ENCODE measurements at places on chromosomes 3 and 15.
A peak's percentile ranks its signal among the peaks of the same experiment; 100 is the strongest.

- no peak for DNase-seq
Observed at GRCh38 chr3:12985148-12985547, 88.1 kb downstream of the IQSEC1 start.

GRCh38 chr3:48896936-48897335, 1.7 kb downstream of the SLC25A20 start:
- DNase-seq, result no peak

DNA sequence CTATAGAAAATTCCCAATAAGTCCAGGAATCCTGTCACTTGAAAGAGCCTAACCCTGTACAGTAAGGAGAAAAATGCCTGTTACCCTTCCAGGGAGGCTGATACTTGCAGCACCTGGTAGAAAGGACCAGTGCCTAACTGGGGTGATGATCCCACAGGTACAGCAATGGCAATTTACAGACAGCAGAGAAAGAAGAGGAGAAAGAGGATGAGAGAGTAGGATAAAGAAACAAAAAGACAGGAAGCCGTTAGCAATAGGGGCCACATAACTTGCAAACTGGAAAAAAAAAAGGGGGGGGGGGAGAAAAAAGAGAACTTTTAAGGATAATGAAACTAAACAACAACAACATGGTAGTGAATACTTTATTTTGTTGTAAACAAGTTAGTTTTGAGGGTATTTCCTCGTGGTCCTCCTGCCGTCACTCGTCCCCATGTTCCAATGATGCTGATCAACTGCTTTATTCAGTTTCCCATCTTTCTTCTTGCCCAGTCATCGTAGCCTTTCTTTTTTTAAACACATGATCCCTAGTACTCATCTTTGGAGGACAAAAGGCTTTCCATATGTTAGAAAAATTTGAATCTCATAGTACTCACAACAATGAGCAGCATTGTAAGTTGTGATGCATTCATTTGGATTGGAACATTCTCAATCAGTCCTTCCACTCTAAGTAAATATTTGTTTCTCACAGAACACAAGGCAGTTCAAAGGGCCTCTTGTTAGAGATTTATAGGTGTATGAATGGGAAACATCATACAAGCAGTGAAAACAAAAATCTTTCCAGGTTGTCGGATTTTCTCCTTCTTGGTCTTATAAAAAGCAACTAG, 8.6 kb downstream of the TM4SF1 start:
- no peak for DNase-seq

GRCh38 chr3:55013145-55013925, 85.5 kb upstream of the LRTM1 start:
- no peak for DNase-seq

DNA sequence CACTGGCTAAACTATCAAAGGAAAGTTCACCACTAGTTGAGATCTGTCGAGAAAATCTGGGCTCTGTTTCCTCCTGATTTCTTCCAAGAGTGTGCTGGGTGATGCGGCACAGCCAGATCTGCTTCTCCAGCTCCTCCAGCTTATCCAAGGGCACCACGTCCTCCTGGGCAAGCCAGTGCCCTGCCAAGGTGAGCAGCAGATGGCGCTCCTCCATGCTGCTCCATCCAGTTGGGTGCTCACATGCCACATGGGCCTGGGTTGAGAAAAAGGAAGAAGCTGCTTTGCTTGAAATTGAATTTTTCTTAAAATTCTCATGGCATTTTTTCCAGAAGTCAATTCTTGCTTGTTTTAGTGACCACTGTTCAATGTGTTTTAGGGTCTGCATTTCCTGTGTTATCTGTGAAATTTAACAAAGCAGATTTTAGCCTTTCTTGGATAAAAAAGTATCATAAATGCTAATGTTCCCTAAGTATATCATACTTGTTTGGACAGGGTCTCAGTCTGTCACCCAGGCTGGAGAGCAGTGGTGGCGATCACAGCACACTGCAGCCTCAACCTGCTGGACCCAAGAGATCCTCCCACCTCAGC, 47.3 kb downstream of the EIF3J start:
- no peak for DNase-seq

GRCh38 chr3:195899701-195900435, 8.5 kb downstream of the TNK2 start:
- no peak for DNase-seq

DNA sequence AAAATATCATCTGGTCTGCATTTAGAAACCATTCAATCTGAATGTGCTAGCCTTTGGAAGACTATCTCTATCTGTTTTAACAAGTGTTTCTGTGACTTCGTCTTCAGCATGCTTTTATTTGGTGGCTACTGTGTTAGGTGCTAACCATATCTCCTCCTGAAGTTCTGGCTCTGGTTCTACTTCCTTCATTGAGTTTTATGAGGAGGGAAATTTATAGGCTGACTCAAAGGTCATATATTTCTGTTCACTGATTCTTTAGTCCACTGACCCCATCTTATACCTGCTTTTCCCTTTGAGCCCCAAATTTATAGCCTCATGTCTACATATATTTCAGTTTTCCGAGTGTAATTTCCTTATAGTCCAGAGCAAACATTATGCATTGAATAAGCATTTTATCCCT, 295.0 kb upstream of the RASGRP1 start:
- no peak for DNase-seq

GRCh38 chr15:88476635-88477060, 9.1 kb downstream of the MRPS11 start:
- DNase-seq, result peak; percentile 58

- DNase-seq, result no peak
Observed at GRCh38 chr3:167467848-167468611, 5.8 kb downstream of the SERPINI2 start.

DNA sequence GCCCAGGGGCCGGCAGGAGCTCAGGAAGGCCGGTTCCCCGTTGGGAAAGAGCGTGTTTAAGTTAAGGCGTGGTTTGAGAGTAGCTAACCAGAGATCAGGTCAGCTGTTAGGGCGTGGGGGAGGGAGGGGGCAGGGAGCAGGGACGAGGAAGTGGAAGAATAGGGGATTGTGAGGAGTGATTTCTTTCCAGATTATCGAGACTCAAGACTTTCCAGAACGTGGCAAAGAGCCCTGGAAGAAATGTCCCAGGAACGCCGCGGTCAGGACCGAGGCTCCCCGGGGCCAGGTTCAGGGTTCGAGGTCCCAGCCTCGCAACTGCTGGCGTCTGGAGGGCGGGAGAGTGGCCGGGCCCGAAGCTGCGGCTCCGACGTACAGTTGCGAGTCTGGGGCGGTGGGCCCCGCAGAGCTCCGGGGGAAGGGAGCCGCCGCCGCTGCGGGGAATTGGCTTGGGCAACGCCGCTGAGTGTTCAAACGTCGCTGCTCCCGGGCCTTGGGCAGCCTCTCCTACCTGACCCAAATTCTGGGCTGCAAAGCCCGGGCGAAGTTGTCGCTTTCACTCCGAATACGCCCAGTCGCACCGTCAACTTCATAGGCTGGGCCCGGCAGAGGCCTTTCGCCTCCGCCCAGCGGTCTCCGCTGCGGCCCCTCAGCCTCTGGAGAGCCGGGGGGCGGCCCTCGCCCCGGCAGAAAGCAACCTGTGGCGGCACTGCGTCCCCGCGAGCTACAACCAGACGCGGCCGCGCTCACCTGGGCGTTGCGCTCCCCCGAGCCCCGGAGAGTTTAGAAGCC, 9.5 kb downstream of the ISL2 start:
- peak; percentile 76 for DNase-seq

- DNase-seq, result no peak
Observed at GRCh38 chr3:133939463-133939835, 43.8 kb upstream of the RAB6B start.

- DNase-seq, result no peak
Observed at GRCh38 chr3:97994328-97994945, 22.2 kb upstream of the RIOX2 start.

DNA sequence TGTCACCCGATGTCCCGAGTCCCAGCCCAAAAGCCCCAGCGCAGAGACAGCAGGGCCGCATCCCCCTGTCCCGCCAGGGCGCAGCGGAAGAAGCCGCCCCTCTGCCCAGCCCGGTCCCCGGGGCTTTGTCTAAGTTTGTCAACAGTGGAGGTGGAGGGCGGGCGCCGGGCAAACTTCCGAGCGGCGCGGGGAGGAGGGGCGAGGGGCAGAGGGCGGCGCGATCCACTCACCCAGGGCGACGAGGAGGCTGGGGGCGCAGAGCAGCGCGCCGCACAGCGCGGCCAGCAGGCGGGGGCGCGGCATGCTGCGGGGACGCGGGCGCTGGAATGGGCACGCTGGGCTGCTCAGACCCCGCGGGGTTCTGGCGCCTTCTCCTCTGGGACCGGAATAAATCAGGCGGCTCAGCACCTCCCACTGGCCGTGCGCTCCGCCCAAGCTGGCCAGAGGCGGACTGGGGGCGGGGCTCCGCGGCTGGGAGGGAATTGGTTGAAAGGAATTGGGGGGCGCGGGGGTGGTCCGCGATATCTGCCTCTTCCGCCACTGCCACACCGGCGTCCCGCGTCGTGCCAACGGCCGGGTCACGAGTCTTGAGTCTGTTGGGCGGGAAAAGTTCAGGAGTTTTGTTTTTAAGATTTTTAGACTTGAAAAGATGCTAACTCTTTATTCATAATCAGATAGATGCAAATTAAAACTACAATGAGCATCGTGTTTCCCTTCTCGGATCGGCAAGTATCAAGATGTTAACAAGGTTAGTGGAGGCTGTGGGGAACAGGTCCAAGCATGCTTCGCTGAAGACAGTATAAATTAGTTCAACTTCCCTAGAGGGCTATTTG, at the start of gene MFGE8:
TSS of gene MFGE8 (minus strand) at position 363 of the 833 bp plus-strand sequence. CDS start at position 303, 60 bp downstream.
- peak; percentile 83 for DNase-seq

DNA sequence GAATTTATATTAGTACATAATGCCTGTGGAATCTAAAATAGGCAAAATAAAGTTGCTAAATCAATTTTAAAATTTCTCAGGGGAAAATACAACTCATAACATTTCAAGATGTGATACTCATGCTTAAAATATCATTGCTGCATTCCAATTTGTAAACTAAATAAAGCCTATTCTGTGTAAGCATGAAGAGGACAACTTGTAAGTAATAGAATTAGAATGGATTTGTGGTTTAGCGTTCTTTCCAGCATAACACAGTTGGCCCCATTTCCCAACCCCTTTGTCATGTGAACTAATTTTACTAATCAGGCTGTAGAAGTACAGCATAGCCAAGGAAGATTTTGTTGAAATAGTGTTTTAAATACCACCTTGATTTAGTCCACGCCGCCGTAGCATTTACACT, 437.2 kb downstream of the SI start:
- no peak for DNase-seq

GRCh38 chr3:44478606-44479094, 1.2 kb upstream of the ZNF445 start:
- DNase-seq, result no peak

DNA sequence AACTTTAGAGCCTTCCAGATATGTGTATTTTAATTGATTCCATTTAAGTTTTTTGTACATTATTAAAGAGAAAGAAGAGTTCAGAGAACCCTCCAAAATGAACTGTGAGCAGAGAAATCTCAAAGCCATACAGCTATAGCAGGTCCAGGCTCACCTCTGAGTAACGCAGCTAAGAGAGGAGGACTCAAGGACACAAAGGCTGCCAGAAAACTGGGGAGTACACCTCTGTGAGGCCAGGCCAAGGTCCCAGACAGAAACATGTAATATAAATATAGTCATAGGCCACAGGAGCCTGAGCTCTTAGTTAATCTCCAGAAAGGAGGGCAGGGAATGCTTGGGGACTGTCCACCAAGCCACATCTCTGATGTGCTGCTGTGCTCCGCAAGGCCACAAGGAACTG, 66.5 kb downstream of the TMEM39A start:
- DNase-seq, result no peak

DNA sequence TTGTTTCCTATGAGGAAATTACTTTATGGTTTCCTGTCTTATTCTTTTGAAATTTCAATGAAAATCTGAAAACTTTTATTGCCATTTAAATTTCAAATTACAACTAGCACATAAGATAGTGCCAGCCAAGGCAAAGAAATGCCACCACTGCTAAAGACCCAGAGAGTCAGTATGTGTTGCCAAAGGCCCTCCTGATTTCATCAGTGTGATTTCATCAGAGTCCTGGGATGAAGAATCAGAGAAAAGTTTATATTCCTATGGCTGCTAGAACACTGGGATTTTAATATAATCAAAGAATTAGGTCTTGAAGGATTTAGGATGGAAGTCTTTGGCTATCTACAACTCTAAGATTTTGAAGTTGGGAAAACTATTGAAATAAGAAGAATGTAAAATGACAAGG, 434.2 kb upstream of the CCDC54 start:
- DNase-seq, result no peak

DNA sequence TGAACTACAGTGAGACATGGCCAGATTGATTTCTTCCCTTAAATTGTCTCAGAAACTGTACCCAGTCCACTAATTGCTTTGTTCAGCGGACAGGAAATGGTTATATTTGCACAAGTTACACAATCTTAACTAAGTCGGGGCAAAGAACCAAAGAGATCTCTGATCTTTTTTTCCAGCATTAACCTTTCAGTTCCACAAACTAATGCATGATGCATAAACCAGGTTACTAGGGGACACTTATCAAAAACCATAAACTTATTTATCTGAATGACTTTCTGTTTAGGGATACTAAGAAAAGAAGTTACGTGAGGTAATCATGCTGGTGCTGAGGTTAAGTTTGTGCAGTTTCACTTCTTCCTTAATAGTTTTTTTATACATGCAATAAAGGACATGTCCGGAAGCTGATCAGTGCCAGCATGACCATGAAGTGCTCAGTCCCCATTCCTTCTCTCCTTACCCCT, 22.4 kb downstream of the FNDC3B start:
- peak; percentile 62 for DNase-seq

DNA sequence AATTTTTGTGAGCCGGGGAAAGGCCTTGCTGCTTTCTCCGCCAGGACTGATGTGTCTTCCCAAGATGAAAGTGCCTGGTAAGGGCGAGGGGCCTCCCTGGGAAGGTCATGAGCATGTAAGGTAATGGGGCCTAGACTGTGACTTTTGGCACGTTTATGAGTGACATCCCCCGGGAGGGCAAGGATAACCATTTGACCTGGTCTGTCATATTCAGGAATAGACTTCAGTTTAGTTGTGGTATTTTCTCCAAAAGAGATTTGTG, 631 bp upstream of the CNBP start:
- DNase-seq, result peak; percentile 43

DNA sequence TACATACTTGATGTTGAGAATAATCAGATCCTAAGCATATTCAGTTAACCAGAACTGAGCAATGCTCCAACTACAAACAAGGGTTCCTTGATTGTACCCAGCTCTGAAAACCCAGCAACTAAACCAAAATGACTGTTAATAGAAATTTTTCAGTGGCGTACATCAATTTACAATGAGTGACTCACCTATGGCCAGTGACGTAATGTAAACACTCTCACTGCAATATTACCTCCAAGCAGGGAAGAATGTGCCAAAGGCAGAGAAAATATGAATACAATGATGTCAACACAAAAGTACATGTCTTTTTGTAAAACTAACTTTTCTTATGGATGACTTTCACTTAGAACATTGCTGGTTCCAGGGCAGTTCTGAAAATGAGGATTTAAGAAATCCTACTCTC, 611.3 kb downstream of the EDEM1 start:
- DNase-seq, result no peak

DNA sequence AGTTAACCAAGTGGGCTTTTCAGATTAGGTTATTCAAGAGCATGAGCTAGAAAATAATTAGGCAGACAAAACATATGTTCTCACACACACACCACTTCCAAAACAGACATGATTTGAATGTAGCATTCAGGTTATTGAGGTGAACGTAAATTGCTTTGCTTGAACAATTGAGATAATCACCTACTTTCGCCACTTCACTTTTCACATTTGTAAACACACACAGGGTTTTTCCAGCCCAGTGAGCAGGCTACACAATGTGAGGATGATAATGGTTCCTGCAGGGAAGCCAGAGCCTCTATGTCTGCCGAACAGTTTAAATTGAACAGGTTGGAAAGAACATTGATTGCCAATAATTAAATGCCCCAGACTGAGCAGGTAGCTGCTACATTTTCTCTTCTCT, 560.8 kb downstream of the OCA2 start:
- DNase-seq, result no peak

Data from GM13976 (cell line).